ENCODE measurements at places on chromosomes 12 and 14.

GRCh38 chr14:79576424-79576823 lies 634.9 kb downstream of the DIO2 start:
- no peak for DNase-seq

DNA sequence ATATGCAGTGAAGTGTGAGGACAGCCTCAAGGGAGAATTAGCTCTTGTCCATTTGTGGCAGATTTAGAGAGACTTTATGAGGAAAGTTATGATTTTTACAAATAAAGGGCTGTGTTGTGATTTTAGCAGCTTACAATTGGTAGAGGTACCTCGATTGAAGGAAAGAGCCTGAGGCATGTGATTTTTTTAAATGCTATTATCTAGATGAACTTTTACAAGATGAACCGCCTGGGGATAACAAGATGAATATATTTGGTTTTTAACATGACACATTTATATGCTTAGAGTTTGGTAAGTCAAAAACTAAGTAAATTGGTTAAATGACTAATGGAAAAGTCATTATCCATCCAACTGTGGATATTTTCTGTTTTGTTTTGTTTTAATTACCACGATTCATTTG lies 52.6 kb downstream of the AEBP2 start:
- DNase-seq, result no peak

GRCh38 chr12:95815632-95816212 lies 25.2 kb upstream of the NTN4 start:
- DNase-seq, result peak; percentile 18

- no peak for DNase-seq
These were observed 31.1 kb downstream of the PRIMA1 start for GRCh38 chr14:93757206-93757605.

GRCh38 chr12:47651368-47652254 lies 54.2 kb downstream of the RPAP3 start:
- DNase-seq, result peak; percentile 54

- no peak for DNase-seq
These were observed 2.3 kb downstream of the KRT72 start for GRCh38 chr12:52598966-52599365.

- DNase-seq, result no peak
These were observed 19.7 kb upstream of the RD3L start for GRCh38 chr14:103961928-103962578.

- no peak for DNase-seq
These were observed 6.0 kb downstream of the BICDL1 start for GRCh38 chr12:119994892-119995658.

DNA sequence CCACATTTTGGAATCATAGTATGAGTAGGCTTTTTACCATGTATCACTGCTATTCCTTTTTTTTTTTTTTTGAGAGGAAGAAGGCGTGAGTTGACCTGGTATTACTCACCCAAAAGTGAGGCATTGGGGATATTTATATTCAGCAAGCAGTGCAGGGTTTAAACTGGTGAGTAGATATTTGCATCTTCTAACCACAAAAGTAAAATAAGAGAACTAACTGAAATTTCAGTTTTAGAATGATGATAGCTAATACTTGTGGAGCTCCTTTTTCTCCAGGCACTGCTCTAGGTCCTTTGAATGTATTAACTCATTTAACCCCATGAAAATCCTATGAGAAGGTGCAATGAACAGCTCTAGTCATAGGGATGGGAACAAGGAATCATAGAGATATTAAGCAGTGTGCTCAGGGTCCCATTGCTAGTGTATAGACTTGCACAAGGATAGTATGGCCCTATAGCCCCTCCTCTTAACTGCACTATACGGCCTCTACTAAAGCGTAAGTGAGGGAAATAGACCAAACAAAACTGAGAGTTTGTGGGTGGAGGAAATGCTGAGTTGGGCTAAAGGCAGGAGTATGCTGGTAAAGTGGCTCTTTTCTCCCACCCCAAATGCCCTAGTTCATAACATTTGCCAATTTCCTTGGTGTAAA lies 104.3 kb upstream of the MAX start:
- peak; percentile 79 for DNase-seq

DNA sequence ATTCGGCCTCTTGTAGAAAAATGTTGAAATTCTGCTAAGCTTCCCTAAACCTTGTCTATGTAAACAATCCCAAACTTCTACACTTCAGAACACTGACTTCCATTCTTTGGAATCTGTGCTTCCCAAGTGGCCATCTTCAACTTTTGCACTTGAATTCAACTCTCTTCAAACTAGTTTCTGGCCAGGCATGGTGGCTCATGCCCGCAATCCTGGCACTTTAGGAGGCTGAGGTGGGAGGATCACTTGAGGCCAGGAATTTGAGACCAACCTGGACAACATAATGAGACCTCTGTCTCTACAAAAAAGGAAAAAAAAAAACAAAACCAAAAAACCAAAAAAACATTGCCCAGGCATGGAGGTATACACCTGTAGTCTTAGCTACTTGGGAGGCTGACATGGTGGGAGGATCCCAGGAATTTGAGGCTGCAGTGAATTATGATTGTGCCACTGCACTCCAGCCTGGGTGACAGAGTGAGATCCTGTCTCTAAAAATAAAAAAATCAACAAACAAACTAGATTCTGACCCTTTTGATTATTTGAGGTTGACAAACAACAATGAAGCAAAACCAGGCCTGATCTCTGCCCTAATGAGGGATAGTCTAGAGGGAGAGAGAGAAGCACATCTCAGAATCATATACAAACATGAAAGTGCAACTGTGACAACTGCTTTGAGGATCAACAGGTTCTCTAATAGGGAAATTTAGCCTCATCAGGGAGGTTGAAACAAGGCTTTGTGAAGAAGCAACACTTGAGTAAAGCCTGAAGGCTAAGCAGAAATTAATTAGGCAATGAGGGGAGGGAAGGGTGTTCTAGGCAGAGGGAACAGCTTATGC lies 11.6 kb upstream of the C12orf75 start:
- no peak for DNase-seq

Measured in fibroblast of skin of abdomen (primary cell).